ENCODE measurements at places on chromosomes 12 and 14.

GRCh38 chr12:41950455-41950854 lies 194.2 kb downstream of the GXYLT1 start:
- DNase-seq, result no peak

DNA sequence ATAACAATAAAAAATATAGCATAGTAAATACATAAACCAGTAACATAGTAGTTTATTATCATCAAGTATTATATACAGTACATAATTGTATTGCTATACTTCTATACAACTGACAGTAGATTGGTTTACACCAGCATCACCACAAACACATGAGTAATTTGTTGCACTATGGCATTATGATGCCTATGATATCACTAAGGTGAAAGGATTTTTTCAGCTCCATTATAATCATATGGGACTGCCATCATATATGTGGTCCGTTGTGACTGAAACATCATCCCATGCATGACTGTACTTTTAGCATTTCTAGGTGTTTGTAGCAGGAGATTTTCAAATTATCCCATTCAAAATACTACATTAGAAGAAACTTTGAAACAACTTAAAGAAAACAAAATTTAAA lies 77.8 kb downstream of the IFT81 start:
- DNase-seq, result no peak

- no peak for DNase-seq
These were observed 211.9 kb downstream of the MED13L start for GRCh38 chr12:116065606-116066005.

- DNase-seq, result no peak
These were observed 554.8 kb downstream of the DIO2 start for GRCh38 chr14:79656496-79656895.

DNA sequence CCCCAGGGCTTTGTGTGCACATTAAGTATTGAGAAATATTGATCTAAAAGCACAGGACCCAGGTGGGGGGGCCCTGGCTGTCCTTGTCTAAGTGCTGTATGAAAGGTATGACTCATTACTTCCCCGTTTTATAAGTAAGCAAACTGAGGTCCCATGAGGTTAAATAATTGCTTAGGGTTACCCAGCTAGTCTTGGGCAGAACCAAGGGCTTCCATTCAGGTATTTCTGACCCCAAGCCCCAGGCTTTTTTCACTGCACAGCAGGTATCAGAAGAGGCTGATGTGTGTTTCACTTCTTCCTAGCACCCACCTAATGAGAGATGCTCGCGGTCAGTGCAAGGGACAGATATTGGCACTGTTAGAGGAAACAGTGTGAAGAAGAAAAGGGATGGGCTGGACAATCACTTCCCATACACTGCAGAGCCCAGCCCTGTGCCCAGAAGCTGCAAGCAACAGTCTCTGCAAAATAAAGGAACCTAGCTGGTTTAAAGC lies 4.7 kb upstream of the TC2N start:
- no peak for DNase-seq

GRCh38 chr14:73613046-73613383 lies 698 bp downstream of the ACOT6 start:
- DNase-seq, result no peak

DNA sequence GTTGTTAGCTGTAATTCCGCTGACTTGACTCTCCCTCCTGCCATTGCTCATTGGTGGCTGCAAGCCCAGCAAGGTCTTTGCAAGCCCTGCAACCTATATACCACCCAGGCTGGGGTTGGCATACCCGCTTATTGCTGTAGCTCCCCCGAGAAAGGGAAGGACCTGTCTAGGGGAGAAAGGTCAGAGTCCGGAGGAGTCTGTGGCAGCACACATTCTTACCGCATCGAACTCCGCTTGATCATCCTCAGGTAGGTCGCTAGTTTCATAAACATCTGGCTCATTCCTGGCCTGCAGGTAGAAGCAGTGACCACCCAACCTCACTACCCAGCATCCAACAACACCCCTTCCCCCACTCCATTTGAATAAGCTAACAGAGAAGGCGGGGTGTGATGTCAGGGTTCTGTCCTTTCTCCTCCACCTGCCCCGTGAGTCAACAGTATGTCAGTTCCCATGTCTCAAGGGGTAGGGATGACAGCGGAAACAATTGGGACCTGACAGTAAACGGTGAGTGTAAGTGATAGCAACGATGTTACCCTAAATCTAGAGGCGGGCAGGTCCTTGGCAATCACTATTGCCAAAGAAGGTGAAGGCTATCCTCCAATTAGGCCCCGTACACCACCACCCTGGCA lies 1.1 kb downstream of the DCTN2 start:
- no peak for DNase-seq

DNA sequence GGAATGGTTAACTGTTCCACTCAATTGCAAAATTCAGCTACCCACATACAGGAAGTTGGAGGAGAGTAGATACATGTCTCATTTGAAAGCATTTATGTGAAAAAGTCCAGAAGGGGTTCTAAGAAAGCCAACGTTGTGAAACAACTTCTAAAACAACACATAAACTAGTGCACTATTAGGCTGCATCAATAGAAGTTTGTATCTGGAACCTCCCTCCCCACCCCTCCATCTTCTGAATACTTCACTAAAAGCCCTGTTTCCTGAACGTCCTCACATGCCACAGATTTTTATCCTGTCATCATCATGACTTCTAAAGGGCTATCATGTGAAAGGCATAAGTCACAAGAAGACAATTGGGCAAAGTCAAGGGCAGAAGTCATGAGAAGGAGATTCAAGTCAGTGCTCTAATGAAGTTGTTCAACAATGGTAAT lies 5.5 kb downstream of the KRT79 start:
- no peak for DNase-seq
